ENCODE measurements at places on chromosomes 1 and 21.

DNA sequence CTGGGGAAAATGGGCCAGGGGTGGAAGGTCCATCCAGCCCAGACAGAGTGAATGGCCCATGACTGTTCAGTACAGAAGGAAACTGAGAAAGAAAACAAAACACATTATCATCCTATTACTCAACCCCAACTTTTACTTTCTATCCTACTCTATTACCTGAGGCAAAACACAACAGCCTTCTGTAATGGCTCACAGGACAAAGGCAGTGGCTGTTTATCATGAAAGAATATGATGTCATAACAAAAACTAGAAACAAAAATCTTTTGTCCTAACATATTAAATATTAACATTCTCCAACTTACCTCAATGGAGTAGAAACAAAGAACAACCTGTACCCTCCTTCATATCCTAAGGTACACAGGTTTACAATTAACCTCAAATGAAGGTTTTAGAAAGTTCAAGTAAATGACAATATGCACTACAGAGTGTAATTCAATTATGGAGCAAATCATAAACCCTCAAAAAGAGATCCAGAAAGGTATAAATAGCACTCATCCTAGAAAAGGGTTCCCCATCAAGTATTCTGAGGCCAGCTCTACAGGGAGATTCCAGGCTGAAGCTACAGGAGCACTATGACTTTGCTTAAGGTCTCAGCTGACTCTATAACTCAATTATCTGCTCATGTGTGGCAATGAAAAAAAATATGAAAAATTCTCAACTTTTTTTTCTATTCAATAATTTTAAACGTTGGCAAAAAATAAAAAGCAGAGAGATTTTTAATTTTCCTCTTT lies 15.1 kb downstream of the ELK4 start:
- DNase-seq: no peak

- no peak for DNase-seq
Measured at GRCh38 chr1:46804926-46805325, 6.1 kb downstream of the CYP4B1 start.

DNA sequence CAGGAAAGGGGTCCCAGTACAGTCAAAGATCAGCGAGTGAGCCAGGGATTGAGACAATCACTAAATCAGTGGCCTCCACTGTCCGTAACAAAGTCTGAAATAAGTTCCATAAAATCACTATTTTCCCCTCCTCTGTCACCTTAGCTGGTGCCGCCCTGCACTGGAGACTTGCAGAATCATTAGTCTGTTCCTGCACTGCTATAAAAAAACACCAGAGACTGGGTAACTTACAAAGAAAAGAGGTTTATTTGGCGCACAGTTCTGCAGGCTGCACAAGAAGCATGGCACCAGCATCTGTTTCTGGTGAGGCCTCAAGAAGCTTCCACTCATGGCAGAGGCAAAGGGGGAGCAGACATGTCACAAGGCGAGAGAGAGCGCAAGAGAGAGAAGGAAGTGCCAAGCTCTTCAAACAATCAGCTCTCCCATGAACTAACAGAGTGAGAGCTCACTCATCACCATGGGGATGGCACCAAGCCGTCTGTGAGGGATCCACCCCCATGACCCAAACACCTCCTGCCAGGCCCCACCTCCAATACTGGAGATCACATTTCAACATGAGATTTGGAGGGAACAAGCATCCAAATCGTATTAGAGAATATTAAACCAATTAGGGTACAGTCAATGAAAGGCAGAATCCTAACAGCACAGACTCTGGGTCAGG lies 129.8 kb upstream of the TIAM1 start:
- no peak for DNase-seq

DNA sequence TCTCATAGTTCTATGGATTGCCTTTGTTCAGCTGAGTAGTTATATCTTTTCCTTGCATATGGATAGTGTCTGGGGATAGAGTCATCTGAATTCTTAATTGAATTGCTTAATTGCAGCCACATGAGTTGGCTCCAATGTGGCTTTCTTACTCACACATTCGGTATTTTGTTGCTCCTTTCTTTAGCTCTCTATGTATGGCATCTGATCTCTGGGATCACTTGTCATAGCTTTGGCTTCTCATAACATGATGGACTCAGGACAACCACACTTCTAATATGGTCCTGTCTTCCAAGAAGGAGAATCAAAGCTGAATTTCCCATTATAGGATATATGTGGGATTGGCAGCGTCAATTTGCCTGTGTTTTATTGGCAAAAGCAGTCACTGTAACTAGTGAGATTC lies 716.2 kb downstream of the NCAM2 start:
- no peak for DNase-seq

DNA sequence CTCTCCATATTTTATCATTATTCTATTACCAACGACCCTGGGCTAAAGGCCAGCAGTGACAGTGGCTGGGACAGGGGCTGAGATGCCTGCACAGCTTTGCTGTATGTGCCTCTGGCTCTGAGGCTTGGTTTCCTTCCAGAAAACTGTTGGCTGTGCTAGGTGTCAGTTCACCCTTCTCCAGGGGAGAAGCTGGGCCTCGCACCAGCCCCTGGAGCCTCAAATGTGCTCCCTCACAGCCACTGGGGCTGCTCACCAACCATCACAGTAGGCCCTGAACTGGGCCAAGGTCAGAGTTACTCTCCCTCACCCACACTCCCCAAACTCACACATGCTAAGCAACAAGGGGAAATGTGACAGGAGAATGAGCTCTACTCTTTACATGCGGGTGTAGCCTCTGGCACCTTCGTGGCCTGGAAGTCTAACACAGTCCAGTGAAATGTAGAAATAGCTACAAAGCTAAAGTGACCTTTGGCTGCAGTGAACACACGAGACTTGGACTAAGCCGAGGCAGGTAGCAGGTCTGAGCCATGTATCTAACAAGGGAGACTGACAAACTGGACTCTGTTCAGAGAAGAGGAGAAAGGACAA lies 4.7 kb upstream of the CD160 start:
- peak; percentile 56 for DNase-seq

DNA sequence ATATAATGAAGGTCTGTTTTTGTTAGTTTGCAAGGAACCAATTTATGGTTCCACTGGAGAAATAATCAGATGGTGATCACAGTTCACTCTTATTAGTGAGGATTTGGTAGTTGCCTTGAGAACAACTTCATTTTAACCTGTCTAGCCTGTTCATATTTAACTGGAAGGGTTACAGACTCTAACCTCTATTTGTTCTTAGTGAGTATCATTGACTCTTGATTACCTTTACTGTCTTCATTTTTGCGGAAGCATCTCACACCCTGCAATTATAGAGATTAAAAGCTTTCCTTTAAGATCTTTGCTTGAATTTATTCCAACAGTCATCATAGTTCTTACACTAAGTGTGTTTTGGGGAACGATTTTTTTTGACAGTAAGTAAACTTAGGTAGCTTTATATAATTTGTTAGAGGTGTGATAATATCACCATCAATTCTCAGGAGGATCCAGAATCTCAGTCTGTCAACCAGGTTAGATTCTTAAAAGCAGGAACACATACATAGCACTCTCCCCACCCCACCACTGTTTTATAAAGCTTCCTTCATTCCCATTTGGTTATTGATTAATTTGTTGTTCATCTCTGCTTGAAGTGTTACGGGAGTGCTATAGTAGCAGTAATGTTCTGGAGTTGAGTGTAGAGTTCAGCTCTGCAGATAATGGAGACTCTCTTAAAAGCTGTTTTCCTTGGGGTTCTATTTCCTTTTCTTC lies 30.1 kb downstream of the B3GALT2 start:
- DNase-seq: no peak

All from G401 (cell line).